ENCODE measurements at places on chromosomes 12 and 14.

DNA sequence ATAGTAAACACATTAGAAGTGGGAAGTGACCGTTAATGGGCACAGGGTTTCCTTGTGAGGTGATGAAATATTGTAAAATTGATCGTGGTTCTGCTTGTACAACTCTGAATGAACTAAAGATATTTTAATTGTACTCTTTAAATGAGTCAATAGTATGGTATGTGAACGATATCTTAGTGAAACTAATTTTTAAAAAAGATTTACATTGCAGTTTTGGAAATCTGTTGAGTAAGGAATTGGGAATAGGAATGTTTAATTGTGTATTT is 1.7 kb downstream of the ZNF410 start:
- no peak for DNase-seq

GRCh38 chr12:89863493-89863938 is 154.9 kb upstream of the ATP2B1 start:
- peak; percentile 92 for DNase-seq

DNA sequence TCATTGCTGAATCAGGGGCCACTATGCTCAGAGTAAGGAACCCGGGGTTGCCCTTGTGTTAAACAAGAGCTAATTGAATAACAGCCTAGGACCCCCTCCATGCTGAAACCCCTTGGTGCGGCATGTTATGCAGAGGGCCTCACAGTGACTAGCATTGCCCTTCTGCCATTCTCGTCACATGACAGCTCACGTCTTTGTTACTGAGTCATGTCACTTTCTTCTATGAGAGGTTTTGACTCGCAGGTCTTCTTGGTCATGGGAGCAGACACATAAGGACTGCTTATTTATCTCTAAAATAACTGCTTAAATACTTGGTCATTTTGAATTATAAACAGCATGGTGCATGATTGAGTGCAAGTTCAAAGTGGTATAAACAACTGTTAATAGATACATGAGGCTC is 24.9 kb downstream of the TCTN1 start:
- DNase-seq, result no peak

GRCh38 chr14:65387628-65388027 is 24.9 kb upstream of the FUT8 start:
- DNase-seq, result no peak

DNA sequence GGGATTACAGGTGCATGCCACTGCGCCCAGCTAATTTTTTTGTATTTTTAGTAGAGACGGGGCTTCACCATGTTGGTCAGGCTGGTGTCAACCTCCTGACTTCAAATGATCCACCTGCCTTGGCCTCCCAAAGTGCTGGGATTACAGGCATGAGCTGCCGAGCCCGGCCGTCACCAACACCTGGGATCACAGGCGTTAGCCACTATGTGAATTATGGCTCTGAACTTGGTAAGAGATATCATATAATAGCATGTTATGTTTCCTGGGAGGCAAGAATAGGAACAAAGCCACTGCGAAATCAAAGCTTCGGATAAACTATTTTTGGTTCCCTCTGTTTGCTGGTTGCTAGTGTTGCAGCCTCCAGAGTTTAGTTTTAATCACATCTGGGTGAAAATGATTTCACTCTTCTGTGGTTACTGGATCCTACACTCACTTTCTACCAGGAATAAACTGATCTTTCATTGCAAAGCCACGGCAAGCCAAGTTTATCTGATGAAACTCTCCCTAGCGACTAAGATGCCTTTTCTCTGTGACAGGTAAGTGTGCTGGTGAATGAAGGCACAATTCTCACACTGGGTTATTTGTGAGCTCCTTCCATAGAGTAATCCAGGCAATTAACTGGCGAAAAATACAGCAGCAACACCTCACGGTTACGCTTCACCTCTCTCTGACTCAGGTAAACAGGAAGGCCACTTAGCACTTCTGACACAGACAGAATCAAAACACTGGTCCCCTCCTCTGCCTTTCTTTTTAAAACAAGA is 16.7 kb downstream of the SNRNP35 start:
- no peak for DNase-seq
